ENCODE measurements at places on chromosomes 7 and 10.

GRCh38 chr10:132696204-132696603 lies 89.7 kb downstream of the NKX6-2 start:
- no peak for DNase-seq

DNA sequence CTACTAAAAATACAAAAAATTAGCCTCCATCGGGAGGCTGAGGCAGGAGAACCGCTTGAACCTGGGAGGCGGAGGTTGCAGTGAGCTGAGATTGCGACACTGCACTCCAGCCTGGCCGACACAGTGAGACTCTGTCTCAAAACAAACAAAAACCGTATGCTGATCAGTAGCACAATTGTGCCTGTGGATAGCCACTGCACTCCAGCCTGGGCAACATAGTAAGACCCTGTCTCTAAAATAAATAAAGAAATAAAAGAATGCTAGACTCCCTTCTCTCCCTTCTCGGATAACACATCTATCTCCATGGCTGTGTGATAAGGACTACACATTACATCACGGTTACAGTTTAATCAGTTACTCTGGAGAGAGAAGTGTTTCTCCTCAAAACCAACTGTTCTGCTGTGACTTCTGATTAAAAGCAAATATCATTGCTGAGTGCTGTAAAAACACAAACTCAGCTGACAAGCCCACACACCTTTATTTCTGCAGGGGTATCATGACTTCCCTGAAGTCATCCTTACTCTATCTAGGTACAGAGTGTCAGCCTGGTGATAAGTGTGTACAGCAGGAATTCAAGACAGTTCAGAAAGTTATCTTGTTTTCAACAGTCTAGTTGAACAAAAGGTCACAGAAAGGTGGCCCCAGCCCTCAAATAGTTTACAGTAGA lies 5.3 kb upstream of the ARHGAP19 start:
- no peak for DNase-seq

- peak; percentile 98 for DNase-seq
Measured at GRCh38 chr7:47576031-47576865, 5.7 kb downstream of the TNS3 start.

DNA sequence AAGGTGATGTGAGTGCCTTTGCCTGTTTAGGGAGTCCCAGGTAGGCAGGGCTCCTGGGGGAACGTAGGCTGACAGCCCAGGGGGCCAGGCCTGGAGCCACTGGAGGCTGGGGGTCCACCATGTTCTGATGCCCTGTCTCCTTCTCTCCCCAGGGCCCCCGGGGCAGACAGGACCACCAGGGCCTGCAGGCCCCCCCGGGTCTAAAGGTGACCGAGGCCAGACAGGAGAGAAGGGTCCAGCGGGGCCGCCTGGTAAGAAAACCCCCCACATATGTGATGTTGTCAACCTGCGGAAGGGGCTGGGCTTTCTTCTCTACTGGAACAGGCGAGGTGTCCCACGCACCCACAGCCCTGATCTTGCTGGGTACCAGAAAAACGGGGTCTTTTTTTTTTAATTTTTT lies 85.2 kb downstream of the MYL10 start:
- no peak for DNase-seq

- DNase-seq: no peak
Measured at GRCh38 chr10:123795196-123795780, 96.3 kb downstream of the CPXM2 start.

DNA sequence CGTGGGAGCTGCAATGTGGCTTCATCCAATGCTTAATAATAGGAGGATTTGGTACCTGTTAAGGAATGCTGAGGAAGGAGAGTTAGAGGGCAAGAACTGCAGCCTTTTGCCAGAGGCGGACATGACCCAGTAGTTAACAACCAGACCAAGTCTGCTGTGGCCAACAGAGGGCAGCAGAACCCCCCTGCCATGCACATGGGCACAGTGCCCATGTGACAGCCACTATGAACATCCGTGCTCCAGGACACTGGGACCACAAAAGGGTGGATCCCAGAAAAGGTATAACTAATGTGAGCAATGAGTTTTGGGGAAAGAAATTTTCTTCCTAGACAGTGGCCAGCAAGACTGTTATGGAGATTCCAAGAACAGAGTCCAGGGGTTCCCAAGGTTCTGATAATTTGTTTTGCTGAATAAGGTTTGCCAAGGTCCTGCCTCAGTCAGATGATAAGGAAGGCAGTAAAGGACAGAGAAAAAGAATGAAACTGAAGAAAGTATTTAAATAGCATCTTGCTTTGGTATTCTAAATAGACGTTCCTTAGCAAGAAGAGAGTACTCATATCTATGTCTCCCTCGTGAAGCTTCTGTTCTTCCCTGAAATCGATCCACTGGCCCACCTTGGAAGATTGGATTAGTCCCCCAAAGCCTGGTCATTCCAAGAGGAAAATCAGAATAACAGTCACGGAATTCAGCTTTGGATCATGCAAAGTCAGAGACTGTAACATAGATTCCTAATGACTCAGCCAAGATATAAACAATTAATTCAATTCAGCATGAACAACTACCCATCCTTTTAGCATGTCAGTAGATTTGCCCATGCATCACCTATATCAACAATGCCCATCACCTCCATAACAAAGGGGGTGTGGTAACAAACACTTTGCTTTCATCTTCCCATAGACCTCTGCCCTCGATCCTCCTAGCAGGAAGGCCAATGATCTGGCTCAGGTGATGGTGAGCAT lies 56.0 kb downstream of the LGI1 start:
- DNase-seq: peak; percentile 40

GRCh38 chr10:20993389-20993788 lies 96.3 kb upstream of the NEBL start:
- DNase-seq: no peak

DNA sequence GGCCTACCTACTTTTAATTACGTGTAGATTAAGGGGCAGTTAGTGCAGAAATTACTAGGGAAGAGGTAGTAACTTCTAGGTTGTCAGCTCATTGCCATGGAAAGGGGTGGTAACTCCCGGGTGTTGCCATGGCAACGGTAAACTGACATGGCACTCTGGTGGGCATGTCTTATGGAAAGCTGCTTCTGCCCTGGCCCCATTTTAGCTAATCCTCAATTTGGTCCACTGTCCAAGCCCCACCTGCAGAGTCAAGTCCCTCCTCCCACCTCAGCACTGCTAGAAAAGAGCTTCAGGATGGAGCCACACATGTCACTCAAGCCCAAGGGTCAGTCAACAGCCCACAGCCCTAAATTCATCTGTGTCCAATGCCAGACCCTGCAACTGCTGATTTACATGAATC lies 7.5 kb upstream of the ZKSCAN1 start:
- no peak for DNase-seq

DNA sequence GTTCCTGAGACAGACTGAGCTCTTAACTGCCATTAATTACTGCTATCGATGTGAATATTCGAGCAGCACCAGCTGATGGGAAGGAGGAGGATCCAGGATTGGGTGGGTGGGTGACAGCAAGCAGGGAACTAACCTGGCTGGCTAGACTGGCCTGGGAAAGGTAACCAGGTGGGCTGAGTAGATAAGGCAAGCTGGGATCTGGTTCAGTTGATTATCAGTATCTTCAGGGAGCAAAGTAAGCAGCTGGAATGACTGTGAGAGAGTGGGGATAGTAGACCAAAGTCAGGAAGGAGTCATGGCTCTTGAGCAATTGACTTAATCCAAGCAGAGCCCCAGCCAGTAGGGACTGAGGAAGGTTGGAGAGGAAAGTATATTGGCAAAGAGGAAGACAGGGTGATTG lies 46.9 kb upstream of the KMT2E start:
- no peak for DNase-seq

DNA sequence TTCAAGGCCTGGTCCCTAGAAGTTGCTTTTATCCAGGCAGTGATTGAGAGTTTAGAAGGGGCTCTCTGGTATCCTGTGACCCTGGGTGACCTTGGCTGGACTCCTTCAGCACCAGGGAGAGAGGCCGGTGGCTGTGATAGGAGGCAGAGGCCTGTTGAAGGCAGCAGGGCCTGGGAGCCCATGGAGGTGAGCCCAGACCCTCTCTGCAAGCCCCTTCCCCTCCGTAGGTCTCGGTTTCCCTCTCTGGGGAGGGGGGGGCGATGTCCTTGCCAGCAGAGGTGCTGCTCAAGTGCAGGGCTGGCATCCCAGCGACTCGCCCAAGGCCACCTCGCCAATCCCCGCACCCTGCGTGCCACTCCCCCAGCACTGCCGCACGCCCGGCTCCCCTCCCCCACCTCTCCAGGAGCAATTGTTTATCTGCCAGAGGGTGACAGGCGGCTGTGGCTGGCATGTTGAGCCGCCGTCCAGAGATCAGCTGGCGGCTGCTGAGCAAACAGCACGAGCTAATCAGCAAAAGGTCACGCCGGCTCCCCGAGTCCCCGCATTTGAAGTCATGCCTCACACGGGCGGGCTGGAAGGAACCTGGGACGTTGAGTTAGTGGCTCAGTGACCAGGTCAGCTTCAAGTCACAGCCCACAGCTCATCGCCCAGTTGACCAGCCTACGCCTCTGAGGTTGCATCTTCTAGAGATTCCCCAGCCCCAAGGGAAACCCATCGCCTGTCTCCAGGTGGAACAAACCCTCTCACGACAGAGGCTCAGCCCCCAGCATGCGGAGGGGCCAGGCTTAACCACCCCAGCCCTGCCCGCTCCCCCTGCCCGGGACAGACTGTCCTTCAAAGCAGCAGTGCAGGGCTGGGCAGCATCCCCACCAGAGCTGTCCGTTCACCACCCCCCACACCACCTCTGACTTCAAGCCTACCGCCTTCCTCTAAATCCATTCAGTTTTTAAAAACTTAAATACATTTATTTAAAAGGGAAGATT lies 43.7 kb downstream of the ELFN1 start:
- DNase-seq: no peak

- DNase-seq: peak; percentile 97
Measured at GRCh38 chr7:76303202-76304147, 1.0 kb downstream of the HSPB1 start.

DNA sequence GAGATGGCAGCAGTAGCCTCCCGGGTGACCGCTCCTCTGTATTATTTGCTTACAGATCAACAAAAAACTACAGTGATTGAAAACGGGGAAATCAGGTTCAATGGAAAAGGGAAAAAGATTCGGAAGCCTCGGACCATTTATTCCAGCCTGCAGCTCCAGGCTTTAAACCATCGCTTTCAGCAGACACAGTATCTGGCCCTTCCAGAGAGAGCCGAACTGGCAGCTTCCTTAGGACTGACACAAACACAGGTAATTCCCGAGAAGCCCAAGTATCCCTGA lies 2.2 kb downstream of the DLX6 start:
- no peak for DNase-seq

- peak; percentile 48 for DNase-seq
Measured at GRCh38 chr7:74454021-74454924, 567 bp downstream of the GTF2IRD1 start.

DNA sequence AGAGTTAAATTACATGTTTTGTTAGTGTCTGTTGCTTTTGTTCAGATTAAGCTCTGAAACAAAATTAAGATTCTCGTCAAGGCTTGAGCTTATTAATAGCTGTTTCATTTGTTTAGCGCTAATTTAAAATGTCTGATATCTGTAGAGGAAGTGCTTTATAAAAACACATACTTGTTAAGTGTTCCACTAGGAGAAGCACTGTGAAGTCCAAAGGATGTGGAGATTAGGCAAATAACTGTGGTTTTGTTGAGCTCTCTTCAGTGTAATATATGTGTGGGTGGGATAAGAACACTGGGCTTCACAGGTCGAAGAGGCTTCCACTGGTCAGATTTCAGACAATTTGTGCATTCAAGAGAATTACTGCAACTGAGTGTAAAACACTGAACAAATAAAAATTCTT lies 242.0 kb downstream of the AUTS2 start:
- DNase-seq: no peak

DNA sequence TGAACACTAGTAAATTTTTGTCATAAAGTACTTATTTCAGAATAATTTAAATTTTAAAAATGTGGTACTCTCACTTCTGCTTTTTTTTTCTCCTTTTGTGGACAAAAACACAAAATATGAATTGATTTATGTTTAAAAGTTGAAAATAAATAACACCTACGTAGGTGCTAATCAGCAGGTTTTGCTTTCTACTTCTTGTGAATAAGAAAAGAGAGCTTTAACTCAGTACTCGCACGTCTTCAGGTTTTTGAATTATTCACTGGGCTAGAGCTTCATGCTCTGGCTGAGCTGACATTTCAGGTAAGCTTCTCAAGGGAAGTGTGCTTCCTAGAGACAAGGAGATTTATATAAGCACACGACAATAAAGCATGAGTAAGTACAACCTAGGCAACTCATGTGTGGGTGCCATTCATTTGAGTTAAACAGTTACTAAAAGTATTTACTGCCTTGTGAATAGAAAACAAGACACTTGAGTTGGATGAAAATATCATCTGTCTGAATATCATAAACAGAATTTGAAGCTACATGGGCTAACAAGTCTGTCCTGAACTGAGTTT lies 190.0 kb upstream of the POT1 start:
- no peak for DNase-seq

- DNase-seq: no peak
Measured at GRCh38 chr7:136687693-136688322, 180.6 kb upstream of the CHRM2 start.

DNA sequence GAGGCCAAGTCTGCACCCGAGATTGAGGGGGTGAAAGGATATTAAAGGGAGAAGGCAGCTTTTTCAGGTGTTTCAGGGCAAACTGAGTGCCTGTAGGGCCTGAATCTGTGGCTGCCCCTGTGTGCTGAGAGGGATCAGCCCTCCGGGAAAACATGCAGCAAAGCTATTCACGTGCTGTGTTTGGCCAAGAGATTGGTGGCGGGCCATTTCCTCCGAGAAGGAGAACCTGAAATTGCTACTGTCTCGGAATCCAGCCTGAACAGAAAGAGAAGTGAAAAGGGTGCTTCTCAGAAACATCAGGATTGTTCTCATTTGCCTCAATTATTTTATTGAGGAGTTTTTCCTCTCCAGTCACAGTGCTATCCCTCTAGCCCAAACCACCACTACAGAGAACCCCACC lies 16.0 kb downstream of the GIMAP5 start:
- peak; percentile 61 for DNase-seq

GRCh38 chr7:11424006-11424405 lies 408.0 kb downstream of the THSD7A start:
- DNase-seq: no peak

GRCh38 chr7:148821422-148821821 lies 62.7 kb downstream of the EZH2 start:
- DNase-seq: no peak

Measured in muscle of leg (tissue), 16 donors.